ENCODE measurements at places on chromosomes 16 and 17. TPM values are rescaled to one million over a fixed set of nuclear protein-coding genes. Genes with fewer than 3 reads are reported as not detected.

DNA sequence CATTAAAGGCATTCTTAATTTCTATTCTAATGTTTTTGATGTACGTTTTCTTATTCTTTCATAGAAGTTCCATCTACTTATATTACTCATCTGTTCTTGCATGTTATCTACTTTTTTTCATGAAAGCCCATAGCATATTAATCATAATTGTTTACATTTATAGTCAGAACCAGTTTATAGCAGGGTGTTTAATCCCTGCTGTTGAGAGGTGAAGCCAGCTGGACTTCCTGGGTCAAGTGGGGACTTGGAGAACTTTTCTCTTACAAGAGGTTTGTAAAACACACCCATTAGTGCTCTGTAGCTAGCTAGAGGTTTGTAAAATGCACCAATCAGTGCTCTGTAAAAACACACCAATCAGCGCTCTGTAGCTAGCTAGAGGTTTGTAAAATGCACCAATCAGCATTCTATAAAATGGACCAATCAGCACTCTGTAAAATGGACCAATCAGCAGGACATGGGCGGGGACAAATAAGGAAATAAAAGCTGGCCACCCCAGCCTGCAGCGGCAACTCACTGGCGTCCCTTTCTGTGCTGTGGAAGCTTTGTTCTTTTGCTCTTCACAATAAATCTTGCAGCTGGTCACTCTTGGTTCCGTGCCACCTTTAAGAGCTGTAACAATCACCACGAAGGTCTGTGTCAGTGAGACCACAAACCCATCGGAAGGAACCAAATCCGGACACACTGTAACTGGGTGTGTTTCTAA lies 120.6 kb downstream of the TANC2 start:
- no peak overlapping the region for H3K27ac ChIP-seq
- no peaks in the 10 kb centered on the region for H3K27me3 ChIP-seq
- H3K36me3 ChIP-seq: no peaks in the 10 kb centered on the region
- H3K4me3 ChIP-seq: no peak overlapping the region
- no peaks in the 10 kb centered on the region for H3K4me1 ChIP-seq

- H3K4me1 ChIP-seq: no peaks in the 10 kb centered on the region
- no peaks in the 10 kb centered on the region for H3K27me3 ChIP-seq
- DNase-seq: no peak
- H3K4me3 ChIP-seq: no peak overlapping the region
- H3K27ac ChIP-seq: no peak overlapping the region
These were observed 165.7 kb downstream of the CMIP start for GRCh38 chr16:81610144-81610842.

The GRB7 gene
- total RNA-seq: 1.9 TPM

DNA sequence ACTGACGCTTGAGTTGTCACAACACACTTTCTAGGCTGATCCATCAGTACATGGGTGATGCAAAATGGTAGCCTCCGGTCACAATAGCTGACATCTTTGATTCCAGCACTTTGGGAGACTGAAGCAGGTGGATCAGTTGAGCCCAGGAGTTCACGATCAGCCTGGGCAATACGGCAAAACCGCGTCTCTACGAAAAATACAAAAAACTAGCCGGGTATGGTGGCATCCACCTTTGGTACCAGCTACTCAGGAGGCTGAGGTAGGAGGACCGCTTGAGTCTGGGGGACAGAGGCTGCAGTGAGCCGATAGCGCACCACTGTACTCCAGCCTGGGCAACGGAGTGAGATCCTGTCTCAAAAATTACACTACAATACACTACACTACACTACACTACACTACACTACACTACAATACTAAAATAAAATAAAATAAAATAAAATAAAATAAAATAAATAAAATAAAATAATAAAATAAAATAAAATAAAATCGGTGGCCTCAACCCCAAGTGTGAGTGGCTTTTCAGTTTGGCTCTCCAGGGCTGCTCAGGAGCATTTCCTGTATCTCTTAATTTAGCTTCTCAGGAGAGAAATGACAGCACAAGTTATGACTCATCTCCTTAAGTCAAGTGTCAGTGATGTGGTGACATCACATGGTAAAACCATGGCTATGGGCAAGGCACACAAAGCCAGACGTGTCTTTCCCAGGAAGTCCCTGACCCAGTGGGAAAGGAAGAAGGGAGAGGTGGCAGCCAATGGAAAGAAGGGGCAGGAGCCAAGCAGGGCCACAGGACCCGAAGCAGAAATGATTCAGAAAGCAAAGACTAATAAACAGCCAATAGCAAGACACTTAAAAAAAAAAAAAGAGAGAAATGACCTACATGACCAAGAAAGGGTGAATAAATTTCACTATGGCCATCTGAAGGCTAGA lies 75.3 kb upstream of the TBC1D3K start:
- H3K27ac ChIP-seq: no peak overlapping the region
- no peak for DNase-seq
- no peaks in the 10 kb centered on the region for H3K27me3 ChIP-seq

The TTLL6 gene
- 0.08 TPM for total RNA-seq

GRCh38 chr16:6081320-6081976 lies 983.9 kb upstream of the EEF2KMT start:
- no peaks in the 10 kb centered on the region for H3K4me1 ChIP-seq
- no peak overlapping the region for H3K4me3 ChIP-seq
- no peaks in the 10 kb centered on the region for H3K27me3 ChIP-seq

GRCh38 chr17:69725146-69725545 lies 310.6 kb downstream of the MAP2K6 start:
- H3K4me1 ChIP-seq: no peaks in the 10 kb centered on the region
- no peak overlapping the region for H3K4me3 ChIP-seq
- DNase-seq: no peak
- no peaks in the 10 kb centered on the region for H3K27me3 ChIP-seq
- no peak overlapping the region for H3K27ac ChIP-seq

DNA sequence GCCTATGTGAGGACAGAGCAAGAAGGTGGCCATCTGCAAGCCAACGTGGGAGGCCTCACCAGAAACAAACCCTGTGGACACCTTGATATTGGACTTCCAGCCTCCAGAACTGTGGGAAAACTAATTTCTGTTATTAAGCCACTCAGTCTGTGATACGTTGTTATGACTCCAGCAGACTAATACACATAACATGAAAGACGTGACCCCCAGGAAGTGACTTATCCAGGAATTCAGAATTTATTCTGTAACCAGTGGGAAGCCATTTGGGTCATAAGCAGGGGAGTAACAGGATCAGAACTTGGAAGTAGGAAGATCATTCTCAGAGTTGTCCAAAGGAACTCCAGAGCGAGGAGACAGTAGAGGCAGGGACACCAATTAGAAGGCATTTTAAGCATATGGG lies 12.5 kb upstream of the GINS3 start:
- H3K36me3 ChIP-seq: no peaks in the 10 kb centered on the region
- no peak for DNase-seq
- no peak overlapping the region for H3K27ac ChIP-seq
- no peaks in the 10 kb centered on the region for H3K27me3 ChIP-seq
- no peaks in the 10 kb centered on the region for H3K4me1 ChIP-seq
- H3K4me3 ChIP-seq: no peak overlapping the region

GRCh38 chr16:17835118-17835876 lies 364.5 kb upstream of the XYLT1 start:
- H3K36me3 ChIP-seq: no peaks in the 10 kb centered on the region
- H3K4me1 ChIP-seq: no peaks in the 10 kb centered on the region
- no peak overlapping the region for H3K27ac ChIP-seq
- H3K27me3 ChIP-seq: no peaks in the 10 kb centered on the region
- DNase-seq: no peak
